ENCODE measurements at places on chromosomes 3 and 15. TPM values are rescaled to one million over a fixed set of nuclear protein-coding genes. Genes with fewer than 3 reads are reported as not detected.

CHDH gene
- 46.4 TPM for total RNA-seq

TERC gene
- 3.5 TPM for total RNA-seq

LRRC15 gene
- 0.35 TPM for total RNA-seq

GRCh38 chr3:33858131-33858530, 59.7 kb downstream of the PDCD6IP start:
- DNase-seq = no peak

- no peak for DNase-seq
Observed at GRCh38 chr15:63573533-63573932, 23.7 kb upstream of the FBXL22 start.

- no peak for DNase-seq
Observed at GRCh38 chr3:30660656-30661055, 54.3 kb downstream of the TGFBR2 start.

DNA sequence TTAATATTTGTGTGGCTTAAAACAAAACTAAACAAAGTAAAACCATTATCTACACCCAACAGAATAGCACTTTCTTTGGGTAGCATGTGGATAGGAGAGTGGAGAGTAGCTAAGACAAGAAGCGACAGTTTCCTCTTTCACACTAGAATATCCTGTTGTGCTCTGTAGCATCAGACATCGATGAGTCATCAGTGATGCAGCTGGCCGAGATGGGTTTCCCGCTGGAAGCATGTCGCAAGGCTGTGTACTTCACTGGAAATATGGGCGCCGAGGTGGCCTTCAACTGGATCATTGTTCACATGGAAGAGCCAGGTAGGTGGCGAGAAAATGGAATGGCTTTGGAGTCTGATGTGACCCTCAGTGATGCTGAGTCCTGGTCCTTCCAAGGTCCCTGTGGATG, 108.1 kb downstream of the USP13 start:
- no peak for DNase-seq

XXYLT1 gene
- 8.8 TPM for total RNA-seq

GRCh38 chr15:68356778-68357177, 75.2 kb downstream of the ITGA11 start:
- DNase-seq = no peak

GRCh38 chr3:46844881-46845312, 18.3 kb downstream of the MYL3 start:
- no peak for DNase-seq

GRCh38 chr3:151171145-151171757, 31.8 kb downstream of the GPR171 start:
- DNase-seq = peak; percentile 19

DNA sequence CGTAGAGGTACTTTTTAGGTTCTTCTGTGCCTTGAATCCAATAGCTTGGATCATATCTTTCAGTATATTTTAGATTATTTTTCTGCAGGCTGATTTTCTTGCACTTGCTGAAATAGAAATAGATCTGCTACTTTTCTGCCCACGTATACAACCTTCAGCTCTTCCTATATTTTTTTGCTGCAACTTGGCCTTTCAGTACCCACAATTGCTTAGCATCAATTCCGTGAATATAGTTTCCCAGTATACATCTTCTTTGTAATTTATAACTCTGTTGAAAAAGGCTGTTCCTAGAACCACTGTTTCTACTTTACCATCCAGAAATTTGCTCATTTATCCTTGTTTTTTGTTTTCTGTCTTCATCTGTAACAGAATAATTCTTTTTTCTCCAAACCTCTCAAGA, 36.2 kb downstream of the GTF2E1 start:
- DNase-seq = no peak

GOLGA6L10 gene
- total RNA-seq = 1.6 TPM

RPP25 gene
- total RNA-seq = 24.1 TPM

- DNase-seq = no peak
Observed at GRCh38 chr3:192128060-192128459, 599.3 kb downstream of the FGF12 start.

- DNase-seq = no peak
Observed at GRCh38 chr15:87638554-87639083, 617.9 kb downstream of the NTRK3 start.

DNA sequence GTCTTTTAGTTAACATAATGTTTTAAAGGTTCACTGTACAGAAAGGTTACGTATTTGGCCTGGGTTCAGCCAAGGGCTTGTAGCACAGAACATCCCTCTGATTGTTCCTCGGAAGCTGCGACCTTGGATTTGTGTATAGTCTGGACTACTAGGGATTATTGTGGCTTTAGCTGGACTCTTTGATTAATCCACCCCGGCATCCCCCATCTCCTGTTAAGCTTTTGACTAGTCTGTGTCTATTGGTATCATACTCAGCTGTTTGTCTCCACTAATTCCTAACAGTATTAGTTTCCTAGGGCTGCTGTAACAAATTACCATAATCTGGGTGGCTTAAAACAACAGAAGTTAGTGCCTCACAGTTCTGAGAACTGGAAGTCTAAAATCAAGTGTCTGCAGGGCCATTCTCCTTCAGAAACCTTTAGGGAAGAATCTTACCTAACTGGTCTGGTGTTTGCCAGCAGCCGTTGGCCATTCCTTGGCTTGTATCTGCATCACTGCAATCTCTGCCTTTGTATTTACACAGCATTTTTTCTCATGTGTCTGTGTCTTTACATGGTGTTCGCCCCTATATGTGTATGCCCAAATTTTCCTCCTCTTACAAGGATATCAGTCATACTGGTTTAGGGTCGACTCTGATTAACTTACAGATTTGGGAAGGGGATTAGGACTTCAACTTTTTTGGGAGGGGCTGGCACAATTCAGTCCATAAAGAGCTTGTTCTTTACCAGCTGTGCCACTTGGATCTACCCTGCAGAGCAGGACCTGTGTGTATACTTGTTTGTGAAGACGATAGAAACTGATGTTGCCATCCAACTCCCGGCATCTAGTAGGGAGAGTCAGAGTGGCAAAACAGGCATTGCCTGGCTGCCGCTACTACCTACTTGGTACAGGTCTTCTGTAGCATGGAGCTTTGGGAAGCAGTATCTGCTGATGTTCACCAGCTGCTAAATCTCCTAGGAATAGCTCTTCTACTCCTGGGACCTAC, 117.8 kb downstream of the UBE2E2 start:
- DNase-seq = no peak

DNA sequence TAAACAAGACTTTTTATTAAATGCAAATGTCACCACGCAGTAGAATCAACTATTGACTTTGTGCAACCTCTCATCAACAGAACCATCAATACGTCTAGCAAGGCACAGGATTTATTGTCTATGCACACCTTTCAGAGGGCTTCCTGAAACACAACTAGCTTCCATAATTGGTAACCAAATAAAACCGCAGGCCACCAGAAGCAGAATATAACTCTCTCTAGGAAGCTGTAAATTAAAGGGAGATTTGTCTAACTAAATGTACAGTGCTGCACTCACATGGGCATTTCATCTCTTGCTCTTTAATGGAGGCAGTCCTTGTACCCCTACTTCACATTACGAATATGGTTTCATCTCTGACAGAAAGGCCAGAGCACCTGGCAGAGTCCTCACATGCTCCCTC, 93.0 kb downstream of the FHIT start:
- no peak for DNase-seq

DNA sequence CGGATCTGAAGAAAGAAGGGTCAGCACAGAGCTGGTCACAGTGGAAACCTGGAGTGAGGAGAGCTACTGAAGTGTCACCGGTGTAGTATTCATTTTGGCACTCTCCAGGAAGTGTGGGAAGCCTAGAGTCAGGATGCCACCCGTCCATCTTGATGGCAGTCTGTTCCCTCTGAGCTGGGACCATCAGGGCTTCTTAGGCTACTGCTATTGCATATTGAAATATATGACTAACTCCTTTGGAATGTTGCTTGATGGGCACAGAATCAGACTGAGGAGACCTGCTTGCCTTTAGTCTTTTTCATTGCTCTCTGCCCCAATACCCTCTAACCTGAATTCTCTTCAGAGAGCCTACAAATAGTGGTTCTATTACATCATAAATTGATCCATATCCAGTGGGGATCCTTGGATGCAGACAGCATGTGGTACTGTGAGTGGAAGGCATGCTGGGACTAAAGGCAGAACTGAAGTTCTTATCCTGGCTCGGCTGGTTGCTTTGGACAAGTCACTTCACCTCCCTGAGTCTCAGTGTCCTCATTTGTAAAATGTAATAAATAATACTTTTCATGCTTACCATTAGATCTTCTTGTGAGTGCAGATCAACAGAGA, 143.5 kb downstream of the PDE8A start:
- no peak for DNase-seq

- no peak for DNase-seq
Observed at GRCh38 chr3:125043599-125044151, 12.1 kb downstream of the HEG1 start.

GRCh38 chr3:76694063-76694462, 345.8 kb upstream of the ROBO2 start:
- DNase-seq = no peak

- no peak for DNase-seq
Observed at GRCh38 chr3:146889626-146890025, 284.5 kb upstream of the PLSCR5 start.

PLA2G4F gene
- total RNA-seq = 3.2 TPM

DNA sequence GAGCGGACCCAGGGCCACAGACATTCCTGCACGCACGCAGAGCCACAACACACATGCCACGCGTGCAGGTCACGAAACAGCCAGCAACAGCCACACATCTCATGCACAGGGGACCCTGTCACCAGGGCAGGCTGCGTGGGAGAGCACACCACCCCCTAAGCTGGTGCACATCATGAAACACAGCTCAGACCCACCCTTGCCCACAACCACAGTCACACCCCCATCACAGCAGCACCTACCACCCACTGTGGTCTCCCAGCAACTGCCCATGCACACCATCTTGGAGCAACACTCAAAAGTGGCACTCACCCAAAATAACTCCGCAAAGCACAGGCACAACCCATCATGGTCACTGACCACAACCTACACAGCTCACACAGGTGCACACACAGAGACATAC, 75.7 kb downstream of the OCA2 start:
- DNase-seq = no peak

INKA1 gene
- 4.4 TPM for total RNA-seq

- DNase-seq = peak; percentile 66
Observed at GRCh38 chr3:189123595-189124387, 48.0 kb upstream of the TPRG1 start.

GRCh38 chr3:123644358-123644757, 59.5 kb upstream of the HACD2 start:
- peak; percentile 32 for DNase-seq

SQOR gene
- 29.4 TPM for total RNA-seq

CCR1 gene
- total RNA-seq = 4.8 TPM

GRCh38 chr15:89452330-89452836, 44.0 kb downstream of the RHCG start:
- DNase-seq = no peak

GRCh38 chr3:117304681-117305080, 595.1 kb downstream of the TUSC7 start:
- DNase-seq = no peak

GRCh38 chr3:128193168-128193567, 39.9 kb downstream of the EEFSEC start:
- no peak for DNase-seq

CD96 gene
- total RNA-seq = 7.5 TPM

COPS2 gene
- total RNA-seq = 67.8 TPM

SLC6A20 gene
- total RNA-seq = 55.4 TPM

- DNase-seq = no peak
Observed at GRCh38 chr3:67016522-67017080, 18.5 kb downstream of the KBTBD8 start.

DNA sequence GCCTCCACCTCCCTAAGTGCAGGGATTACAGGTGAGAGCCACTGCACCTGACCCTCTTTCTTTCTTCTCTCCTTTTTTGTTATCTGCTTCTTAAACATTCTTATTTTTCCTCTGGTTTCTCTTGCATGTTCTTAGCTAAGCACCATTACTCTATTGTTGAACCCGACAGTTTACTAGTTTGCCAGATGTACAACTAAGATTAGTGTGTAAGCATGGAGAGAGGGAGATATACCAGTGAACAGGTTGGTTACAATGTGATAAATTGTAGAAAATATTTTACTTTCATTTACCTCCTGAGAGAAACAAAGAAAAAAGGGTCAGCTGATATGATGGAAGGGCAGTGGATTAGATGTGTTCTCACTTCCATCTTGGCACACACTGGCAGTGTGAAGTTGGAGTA, 4.9 kb downstream of the HAUS2 start:
- no peak for DNase-seq

GRCh38 chr15:38406436-38406835, 47.5 kb upstream of the FAM98B start:
- DNase-seq = no peak

DNA sequence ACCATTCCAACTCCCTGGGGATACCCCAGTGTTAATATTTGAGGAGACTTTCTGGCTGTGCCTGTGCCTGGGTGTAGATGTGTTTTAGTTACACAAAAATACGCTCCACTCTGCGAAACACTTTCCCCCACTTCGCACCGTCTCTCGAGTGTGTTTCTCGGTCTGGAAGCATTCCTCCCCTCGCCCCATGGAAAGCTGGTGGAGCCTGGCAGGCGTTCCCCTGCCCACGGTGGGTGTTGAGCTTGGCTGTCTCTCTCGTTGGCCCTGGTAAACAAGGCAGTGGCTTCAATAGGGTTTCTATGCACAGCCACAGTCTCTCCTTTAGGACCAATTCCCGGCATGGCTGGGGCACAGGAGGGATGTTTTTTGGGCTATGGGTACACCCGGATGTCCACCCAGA, 19.3 kb downstream of the IQSEC1 start:
- no peak for DNase-seq

GRCh38 chr3:8954938-8955763, 8.1 kb downstream of the RAD18 start:
- no peak for DNase-seq

- DNase-seq = no peak
Observed at GRCh38 chr15:37015035-37015434, 85.3 kb downstream of the MEIS2 start.

MED12L gene
- 7.5 TPM for total RNA-seq

GRCh38 chr3:79183496-79183895, 584.3 kb downstream of the ROBO1 start:
- DNase-seq = no peak

DNA sequence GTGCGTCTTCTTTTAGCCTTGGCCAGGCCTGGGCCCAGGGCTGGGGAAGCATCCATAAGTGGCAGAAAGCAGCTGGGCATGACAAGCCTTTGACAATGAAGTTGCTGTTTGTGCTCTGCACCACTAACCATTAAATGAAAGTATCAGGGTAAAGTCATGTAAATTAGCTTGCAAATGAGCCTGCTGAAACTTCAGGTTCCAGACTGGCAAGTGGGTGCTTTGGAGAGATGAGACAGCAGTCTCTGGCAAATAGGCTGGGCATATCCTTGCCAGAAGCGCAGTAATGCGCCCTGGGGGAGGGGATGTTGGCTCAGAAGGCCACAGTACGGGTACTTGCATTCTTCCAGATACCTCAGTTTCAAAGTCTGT, 40.7 kb downstream of the RAB6B start:
- DNase-seq = no peak

TMEM212 gene
- not detected for total RNA-seq

SI gene
- total RNA-seq = 0.03 TPM

- DNase-seq = peak; percentile 53
Observed at GRCh38 chr15:58309963-58310928, 121.5 kb upstream of the LIPC start.
